ENCODE measurements at places on chromosomes 6 and 20.

GRCh38 chr20:50464026-50464724 is 46.0 kb upstream of the PTPN1 start:
- no peak for DNase-seq

GRCh38 chr20:50508171-50508755 is 1.9 kb upstream of the PTPN1 start:
- no peak for DNase-seq

DNA sequence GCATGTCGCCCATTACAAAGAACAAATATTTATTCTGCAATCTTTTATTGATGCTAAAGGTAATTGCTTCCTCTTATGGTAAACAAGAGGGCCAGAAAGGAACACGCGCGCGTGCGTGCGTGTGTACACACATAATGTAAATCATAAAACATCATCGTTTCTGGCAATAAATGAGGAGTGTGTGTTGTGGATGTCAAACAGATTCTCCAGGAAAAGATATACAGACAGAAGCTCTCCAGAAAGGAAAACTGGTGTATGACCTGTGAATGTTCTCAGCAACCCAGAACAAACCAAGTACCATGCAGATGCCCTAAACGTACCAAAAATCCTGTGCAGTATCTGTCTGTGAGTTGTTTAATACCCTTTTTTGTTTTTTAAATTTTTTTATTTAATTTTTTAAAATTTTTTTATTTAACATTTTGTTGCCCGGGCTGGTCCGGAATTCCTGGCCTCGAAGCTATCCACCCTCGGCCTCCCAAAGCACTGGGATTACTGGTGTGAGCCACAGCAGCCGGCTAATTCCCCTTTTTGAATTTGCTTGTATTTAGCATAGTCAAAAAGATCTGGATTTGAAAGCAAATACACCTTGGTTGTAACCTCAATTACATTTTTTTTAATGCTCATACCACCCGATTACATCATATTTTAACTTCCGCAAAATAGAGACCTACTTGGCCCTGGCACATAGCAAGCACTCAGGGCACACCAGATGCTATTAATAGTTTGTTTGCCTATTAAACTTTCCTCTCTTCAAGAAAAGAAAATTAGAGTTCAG is 909 bp upstream of the NUDT3 start:
- no peak for DNase-seq

GRCh38 chr20:48075591-48076174 is 290.4 kb upstream of the SULF2 start:
- DNase-seq: no peak

DNA sequence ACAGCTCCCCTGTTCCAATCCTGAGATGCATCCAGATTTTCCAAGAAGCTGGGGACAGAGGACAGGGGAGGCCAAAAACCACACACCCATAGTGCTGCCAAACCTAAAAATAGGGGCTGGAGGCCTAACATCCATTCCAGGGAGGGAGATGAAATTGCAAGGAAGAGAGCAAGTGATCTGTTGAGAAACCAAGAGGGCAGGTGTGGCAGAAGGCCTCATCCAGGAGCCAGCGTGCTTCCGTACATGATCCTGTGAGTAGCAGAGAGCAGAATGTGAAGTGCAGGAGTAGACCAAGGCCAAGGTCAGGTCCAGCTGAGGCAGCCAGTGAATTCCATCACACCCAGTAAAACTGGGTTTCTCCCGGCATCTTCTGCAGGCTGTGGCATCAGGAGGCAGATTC is 167.7 kb upstream of the RIN2 start:
- no peak for DNase-seq

GRCh38 chr6:35823601-35824000 is 18.4 kb downstream of the LHFPL5 start:
- DNase-seq: no peak

GRCh38 chr6:43668151-43669028 is 19.2 kb downstream of the MRPS18A start:
- DNase-seq: no peak

DNA sequence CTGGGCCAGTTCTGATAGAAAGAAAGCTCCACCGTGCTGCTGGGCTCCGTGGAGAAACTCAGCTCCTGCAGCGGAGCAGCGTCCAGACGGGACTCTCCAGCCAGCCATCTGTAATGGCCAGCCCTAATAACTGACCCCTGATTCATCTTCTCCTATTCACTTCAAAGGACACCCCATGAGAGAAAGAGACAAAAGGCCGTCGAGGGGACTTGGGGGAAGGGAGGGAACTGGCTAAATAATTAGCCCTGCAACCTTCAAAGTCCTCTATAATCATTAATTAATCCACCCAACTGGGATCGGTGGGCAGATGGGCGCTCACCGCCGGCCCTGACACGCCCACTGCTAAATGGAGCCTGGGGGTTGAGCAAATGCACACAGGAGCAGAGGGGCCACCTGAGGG is 512.4 kb downstream of the CD83 start:
- no peak for DNase-seq

DNA sequence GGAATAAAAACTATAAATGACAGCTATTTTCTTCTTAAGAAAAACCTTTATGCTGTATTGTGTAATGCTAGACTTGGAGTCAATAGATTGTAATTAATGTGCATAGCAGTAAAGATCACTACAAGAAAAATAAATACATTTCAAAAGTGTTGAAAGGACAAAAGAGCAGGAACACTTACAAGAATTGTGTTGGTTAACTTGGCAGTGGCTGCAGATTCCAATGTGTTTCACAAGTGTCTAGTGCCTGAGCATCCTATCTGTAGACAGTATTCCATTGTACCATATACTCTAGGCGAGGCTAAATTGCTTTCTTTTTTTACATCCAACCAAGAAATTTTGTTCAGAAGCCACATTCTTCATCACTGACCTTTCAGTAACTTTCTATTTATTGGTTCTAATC is 924.1 kb downstream of the EPHA7 start:
- no peak for DNase-seq

DNA sequence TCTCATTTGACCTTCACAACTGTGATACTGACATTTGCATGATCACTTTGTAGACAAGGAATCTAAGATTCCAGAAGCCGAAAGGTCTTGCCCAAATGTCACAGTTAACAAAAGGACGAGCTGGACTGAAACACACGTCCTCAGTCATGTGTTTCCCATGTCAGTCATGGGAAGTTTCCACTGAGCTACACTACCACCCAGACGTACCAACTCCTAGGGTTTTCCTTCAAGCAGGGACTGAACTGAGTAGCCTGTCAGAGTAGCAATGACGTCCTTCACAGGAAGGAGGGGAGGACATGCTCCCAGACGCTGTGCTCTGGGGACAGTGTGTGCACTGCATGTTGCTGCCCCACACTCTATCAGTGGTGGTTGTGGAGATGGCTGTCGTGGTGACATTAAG is 215.8 kb upstream of the SMLR1 start:
- DNase-seq: no peak

DNA sequence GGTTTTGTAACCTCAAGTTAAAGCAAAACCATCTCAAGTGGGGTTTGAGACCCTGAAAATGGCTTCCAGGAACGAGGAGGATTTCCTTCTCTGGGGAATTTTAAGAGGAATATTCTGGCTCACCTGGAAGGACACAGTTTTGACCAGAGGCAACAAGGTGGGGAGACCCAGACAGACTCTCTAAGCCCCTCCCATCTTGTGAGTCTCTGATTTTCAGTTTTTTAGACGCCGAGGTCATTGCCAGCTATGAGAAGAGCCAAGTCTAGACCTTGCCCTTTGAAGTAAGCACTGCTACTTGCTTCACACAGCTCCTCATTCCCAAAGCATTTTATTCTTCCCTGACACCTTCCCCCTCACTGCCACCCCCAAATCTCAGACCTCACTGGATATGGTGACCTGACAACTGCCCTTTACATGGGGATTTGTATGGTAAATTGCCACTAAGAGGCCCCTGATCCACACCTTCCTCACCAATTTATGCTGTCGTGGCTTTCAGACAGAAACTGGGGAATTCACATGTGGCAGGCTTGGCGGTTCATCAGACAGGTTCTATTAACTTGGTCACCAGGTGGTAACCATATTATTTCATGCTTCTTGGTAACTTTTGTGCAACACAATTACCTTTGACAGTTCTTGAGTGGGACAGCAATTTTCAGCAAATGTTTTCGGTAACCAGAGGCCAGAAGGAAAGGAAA is 116.2 kb downstream of the ISM1 start:
- DNase-seq: no peak

Measured in activated CD8-positive, alpha-beta memory T cell treated with anti-CD3 and anti-CD28 coated beads for 48 hours (primary cell).